ENCODE measurements at places on chromosomes 6 and 20.

DNA sequence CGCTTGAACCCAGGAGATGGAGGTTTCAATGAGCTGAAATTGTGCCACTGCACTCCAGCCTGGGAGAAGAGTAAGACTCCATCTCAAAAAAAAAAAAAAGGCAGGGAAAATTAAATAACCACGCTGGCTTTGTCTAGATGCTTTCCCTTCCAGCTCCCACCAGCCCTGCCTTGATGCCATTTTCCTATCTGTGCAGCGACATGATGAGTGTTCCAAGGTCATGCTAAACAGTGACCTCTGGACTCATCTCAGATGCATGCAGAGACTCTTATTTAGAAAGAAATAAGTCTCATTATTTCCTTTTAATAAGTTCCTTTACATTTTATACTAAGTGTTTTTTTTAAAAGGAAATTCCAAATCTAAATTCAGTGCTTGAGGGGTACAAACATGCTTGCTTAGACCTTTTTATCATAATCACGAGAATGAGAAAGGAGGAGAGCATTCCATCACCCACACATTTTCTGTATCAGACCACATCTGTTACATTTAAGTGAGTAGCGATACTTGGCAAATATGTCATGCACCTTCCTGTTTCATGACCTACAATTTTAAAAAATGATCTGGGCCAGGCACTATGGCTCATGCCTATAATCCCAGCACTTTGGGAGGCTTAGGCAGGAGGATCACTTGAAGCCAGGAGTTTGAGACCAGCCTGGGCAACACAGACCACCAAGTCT is 101.1 kb upstream of the RREB1 start:
- no peak for DNase-seq

DNA sequence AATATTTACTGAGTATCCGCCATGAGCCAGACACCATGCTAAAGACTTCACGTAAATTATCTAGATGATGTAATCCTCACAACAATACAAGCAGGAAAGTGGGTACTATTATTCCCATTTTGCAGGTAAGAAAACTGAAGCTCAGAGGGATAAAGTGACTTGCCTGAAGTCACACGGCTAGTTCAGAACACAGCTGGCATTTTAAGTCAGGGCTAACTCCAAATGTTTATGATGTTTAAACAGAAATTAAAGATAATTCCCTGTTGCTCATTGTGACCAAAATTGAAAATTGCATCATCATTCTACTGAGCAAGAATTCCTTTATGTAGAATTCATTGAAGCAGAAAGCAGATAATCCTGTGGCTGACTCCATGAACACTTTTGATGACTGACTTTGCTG is 71.3 kb upstream of the STXBP5 start:
- no peak for DNase-seq

GRCh38 chr6:154367336-154367735 is 10.7 kb upstream of the IPCEF1 start:
- DNase-seq: no peak

GRCh38 chr20:14208956-14209355 is 128.5 kb downstream of the FLRT3 start:
- DNase-seq: no peak

DNA sequence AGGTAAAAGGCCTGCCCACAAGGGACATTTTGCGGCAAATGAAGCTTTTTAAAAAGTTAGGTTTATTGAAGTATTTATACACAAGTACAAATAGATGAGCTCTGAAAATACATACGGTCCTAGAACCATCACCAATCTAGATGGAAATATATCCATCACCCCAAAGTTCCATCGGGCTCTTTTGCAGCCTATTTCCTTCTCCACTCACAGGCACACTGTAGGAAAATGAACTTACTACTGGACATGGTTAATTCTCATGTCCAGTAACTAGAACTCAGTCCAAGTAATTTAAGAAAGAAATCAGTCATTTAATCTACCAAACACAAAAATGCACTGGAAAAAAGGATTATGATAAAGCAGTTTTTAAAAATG is 6.2 kb downstream of the PCNA start:
- no peak for DNase-seq

GRCh38 chr6:31763619-31763940 is 1.1 kb downstream of the SAPCD1 start:
- DNase-seq: no peak
